ENCODE measurements at places on chromosomes 11 and 22.

DNA sequence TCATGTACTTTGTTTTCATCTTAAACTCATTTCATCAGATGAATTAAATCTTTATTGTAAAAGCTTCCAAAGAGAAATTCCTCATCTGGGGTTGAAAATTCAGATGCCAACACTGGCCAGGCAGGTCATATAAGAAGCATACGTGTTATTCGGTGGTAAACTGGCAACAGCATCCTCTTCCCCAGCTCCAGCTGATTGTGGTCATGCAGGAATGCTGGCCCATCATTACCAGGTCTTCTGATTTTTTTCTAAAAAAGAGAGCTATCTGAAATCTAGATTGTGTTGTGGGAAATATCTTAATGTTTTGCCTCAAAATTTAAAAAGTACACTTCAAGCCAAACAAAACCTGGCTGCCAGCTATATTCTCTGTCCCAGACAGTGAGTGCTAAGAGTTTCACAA is 53.6 kb downstream of the ARFGAP2 start:
- DNase-seq: no peak

DNA sequence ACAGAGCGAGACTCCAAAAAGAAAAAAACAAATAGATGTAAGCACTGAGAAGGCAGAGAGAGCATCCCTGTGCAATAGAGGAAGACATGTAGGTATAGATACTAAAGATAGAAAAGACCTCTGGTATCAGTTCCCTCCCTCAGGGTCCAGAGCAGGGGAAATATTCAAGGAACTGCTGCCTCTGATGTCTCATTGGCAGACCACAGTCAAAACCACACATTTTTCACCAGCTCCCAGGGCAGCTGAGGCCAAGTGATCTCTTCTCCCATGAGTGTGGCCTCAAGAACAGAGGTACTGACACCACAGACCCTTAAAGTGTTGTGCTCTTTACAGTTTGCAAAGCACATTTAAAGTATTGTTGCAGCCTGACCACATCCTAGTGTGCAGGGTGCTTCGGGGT is 288.5 kb downstream of the NTM start:
- no peak for DNase-seq

GRCh38 chr11:36191941-36192340 is 97.3 kb downstream of the COMMD9 start:
- DNase-seq: no peak

- peak; percentile 29 for DNase-seq
Observed at GRCh38 chr11:77821349-77821851, 456 bp downstream of the AAMDC start.

GRCh38 chr11:86988351-86988881 is 33.2 kb upstream of the FZD4 start:
- no peak for DNase-seq

DNA sequence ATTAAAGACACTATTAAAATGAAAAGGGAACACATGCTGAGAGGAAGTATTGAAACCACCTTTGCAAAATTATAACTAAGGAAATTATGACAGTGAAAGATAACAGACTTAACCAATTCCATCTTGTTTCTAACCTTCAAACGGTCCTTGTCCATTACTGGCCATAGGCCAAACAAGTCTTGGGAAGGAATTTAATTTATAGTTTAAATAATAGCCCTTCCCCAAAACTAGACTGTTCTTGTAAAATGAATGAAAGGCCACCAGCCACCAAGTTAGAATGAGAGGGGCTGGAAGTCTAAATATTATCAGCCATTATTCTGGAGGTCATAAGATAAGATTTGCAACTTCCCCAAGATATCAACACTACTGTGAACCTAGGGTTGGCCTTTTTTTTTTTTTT is 1.8 kb upstream of the TALDO1 start:
- no peak for DNase-seq

DNA sequence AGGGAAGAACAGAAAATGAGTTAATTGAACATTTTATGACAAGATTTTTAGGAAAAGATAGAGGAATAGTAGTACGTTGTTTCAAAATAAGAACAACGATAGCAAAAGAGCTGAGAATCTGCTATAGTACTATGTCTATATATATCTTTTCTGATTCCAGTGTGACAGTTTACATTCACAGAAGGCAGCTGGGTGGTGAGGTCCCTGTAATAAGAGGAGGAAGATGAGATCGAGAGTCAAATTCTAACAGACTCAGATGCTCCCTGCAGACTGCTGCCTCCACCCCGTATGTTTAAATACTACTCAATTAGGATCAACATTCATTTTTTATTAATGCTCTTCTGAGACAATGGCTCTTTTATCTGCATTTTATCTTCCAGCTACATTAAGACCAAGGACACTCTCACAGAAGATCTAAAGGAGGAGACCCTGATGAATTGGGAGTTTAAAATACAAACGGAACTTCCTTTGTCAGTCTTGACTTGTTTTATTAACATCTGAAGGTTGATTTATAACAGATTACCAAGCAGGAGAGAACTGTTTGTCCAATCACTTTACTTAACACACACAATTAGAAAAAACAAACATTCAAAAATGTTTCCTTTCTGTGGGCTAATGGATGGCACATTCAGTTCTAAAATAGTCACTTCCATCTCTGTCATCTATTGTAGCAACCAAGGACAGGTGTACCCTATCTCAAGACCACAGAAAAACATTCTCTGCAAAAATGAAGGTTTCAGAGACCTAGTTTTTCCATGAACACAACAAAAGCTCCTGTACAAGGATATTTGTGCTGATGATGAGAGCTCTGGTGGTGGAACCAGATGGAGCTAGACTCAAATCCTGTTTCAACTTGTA is 240.2 kb downstream of the CADM1 start:
- DNase-seq: no peak

DNA sequence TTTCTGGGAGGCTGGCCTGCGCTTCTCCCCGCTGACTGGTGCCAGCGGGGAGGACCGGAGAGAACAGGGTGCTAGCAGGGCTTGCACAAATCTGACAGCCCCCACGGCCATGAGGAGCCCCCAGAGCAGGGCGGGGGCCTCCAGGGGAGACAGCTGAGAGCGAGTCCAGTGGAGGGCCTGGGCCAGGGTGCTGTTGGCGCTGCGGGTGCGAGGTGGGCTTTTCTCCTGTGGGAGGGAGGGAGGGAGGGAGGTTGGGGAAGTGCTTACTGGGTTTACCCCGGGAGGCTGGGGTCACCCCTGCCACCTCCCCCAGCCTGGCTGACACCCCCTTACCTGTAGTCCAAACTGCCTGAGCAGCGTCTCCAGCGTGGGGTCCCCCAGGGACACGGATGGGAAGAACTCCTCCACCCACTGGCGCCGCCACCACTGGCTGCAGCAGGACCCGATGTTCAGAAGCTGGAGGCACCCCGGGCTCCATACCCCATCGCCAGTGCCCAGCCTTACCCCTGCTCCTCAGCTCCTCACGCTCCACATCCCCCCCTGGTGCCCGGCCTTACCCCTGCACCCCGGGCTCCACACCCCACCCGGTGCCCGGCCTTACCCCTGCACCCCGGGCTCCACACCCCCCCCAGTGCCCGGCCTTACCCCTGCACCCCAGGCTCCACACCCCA is 3.9 kb downstream of the LMF2 start:
- DNase-seq: no peak

DNA sequence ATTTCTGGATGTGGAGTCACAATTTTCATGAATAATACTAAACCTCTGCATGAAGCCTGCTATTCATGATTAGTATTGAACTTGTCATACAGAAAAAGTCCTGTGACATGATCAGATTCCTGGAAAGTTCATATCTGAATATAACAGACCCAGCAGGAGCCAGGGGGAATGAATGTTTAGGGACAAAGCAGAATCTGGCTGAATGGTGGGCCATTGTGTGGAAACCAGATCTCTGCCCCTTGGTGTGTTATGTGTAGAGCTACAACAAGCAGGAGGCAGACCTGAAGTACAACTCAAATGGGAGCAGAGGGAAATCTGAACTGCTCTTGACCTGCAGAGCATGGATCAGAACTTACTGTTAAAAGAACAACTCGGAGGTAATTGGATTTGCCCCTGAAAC is 30.3 kb downstream of the KREMEN1 start:
- no peak for DNase-seq

DNA sequence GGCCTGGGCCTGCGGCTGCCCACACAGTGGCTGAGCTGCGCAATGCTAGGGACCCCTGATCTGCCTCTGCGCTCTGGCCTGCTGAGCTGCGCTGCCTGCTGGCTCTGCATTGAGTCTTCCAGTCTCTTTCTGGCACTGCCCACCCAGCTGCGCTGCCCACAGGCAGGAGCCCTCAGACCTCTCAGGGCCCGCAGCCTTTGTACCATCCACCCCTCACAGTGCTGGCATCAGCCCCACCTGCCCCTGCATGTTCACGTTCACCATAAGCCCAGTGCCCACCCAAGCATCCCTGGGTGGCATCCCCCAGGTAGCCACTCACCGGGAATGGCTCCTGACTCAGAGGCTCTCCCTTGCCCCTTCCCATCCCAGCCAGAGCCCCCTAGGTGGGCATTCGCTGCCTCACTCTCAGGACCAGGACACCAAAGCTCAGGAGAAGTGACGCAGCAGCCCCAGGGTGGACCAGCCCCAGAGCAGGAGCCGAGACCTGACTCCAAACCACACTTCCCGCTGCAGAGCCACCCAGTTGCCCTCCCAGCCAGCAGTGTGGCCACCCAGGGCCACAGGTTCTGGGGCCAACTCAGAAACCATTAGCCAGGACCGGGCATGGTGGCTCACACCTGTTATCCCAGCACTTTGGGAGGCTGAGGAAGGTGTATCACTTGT is 21.7 kb upstream of the COMT start:
- DNase-seq: no peak

All from urothelium cell line (cell line).